Heart left ventricle (tissue), 16 donors: ENCODE measurements at places on chromosomes 12 and 14.
A peak's percentile ranks its signal among the peaks of the same experiment; 100 is the strongest.

DNA sequence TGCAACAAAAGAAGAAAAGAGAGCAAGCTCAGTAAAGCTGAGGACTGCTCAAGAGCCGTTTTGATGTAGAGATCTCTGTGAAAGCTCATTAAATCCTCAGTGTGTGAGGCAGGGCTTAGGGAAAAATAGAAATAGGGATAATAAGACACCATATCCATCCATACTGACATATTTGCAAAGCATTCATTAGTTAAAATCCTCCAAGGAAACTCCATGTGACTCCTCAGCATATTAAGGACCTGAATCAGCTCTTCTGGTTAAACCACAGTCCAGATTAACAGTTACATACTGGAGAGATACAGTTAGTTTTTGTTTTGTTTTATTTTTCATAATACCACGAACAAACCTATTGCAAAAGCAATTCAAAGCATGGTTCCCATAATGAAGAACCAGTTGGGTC is 288.2 kb downstream of the PAWR start:
- no peak for DNase-seq

DNA sequence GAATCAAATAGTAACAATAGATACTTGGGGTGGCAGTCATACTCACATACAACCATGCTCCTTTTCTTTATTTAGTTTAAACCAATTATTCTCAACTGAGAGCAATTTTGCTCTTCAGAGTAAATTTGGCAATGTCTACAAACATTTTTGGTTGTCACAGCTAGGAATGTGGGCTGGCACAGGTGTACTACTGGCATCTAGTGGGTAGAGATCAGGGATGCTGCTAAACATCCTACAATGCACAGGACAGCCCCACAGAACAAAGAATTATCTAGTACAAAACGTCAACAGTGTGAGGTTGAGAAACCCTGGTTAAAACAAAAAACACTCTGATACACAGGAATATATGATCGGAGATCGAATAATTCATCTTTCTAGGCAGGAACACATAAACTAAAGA is 186.5 kb downstream of the NELL2 start:
- DNase-seq, result no peak

GRCh38 chr12:128025589-128026245 is 241.3 kb upstream of the TMEM132C start:
- no peak for DNase-seq

GRCh38 chr14:66483322-66483721 is 2.8 kb upstream of the CCDC196 start:
- DNase-seq, result no peak

DNA sequence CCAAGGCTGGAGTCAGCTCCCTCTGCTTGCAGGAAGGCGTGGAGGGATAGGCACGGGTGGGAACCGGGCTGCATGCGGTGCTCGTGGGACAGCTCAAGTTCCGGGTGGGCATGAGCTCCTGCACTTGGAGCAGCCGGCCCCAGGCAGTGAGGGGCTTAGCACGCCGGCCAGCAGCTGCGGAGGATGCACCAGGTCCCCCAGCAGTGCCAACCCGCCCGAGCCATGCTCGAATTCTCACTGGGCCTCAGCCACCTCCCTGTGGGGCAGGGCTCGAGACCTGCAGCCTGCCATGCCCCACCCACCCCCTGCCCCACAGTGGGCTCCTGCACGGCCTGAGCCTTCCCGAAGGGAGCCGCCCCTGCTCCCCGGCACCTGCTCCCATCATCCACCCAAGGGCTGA is 1501.8 kb downstream of the AACS start:
- no peak for DNase-seq

GRCh38 chr14:54909817-54910558 is 7.4 kb upstream of the GCH1 start:
- DNase-seq, result no peak

DNA sequence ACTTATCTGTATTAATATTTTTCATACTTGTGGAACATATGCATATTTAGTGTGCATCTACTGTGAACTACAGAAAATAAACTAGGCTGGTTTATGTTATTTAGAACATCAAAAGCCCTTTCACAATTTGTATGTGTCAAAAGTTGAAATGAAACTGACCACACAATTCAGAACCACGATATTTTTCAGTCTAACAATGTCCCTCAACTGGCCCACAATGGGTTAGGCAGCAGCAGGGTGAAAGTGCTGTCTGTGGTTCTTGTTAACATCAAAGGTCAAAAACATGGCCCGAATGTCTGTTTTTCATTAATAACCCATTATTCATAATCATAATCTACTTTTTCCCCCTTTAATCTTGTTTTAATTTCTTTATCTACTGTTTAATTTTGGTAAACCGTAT is 559.9 kb upstream of the ATP2B1 start:
- no peak for DNase-seq

GRCh38 chr14:68820999-68821683 is 28.3 kb upstream of the ZFP36L1 start:
- DNase-seq, result no peak

GRCh38 chr14:25953532-25954139 is 644.2 kb downstream of the NOVA1 start:
- DNase-seq, result no peak

GRCh38 chr14:34003082-34003668 is 52.3 kb upstream of the EGLN3 start:
- no peak for DNase-seq

DNA sequence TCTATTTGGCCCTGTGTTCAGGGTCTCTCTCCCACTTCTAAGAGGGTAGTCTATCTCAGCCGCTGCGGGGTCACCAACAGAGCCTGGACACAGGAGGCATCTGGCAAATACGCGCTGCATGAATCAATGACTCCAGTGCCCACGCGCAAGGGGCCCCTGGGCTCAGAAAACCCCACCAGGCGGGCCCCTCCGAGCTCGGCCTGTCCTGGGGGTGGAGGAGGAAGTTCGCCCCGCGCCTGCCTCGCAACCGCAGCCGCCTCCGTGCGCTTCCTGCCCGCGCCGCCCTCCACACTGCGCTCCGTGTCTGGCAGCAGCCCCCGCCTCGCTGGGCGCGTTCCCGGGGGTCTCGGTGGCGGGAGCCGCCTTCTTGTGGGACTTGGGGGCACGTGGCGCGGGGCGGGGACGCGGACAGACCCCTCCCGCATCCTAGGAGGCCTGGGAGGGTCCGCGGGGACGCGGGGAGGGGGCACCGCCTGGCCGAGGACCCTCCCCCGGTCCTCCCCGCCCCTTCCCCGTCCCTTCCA is 811 bp upstream of the FBRSL1 start:
- peak; percentile 83 for DNase-seq

- DNase-seq, result no peak
Measured at GRCh38 chr14:22630486-22630885, 13.7 kb downstream of the OR6J1 start.

DNA sequence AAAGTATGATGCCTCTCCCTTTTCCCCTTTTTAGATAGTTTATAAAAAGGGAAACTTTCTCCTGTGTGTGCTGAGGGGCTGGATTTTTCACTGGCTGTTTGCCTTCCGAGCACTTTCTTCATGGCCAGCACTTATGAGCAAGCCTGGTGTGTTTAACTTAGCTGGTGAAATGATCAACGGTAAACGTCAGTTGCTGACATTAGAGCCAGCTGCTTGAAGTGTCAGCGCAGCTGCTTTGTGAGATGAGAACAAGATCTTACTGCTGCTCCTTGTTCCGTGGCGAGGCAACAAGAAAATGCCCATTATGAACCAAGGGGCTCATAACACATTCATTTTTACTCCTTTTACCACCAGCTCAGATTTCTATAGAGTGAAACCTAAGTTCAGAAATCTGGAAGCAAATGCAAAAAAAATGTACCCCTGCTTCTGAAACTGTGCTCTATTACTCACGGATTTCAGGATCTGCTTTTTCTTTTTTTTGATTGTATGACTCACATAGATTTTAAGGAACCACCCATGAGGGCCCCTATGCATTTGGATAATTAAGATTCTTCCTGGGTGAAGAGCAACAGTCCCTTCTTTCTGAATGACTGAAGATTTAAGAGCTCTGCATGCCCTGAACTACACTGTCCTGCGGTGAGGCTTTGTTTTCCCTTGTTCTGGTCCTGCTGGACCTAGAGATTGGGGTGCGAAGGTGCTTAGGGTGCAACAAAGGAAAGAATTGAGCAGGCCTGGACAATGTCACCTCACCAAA is 74.3 kb upstream of the CPM start:
- no peak for DNase-seq

DNA sequence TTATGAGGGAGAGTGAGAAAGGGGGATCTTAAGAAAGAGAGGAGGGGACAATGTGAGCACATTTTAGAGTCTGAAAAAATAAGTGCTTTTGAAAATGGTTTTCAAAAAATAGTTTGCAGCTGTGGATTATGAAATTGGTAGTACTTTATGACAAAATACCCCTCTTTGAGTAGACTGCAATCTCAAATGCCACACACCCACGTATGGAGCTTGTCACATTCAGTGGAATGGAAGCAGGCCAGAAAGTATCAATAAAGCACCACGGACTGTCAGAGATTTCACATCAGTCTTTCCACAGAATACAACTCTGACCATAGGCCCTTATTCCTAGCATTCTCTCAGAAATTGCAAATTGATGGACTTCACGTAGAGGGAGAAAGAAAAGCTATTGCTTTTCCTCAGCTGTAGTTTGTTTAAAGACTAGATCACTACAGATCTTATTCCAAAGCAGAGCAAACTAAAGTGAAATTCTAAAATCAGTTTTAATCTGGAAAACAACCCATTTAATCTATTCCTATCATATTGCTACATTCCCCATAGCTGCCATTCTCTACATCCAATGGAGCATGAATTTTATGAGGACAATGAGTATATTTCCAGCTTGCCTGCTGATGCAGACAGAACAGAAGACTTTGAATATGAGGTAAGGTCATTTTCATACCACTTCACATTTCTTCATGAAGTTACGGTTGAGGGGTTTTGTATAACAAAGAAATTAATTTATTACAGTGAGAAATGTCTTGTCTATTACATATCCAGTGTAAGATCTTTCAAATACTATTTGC is 321.3 kb downstream of the PDZRN4 start:
- no peak for DNase-seq

DNA sequence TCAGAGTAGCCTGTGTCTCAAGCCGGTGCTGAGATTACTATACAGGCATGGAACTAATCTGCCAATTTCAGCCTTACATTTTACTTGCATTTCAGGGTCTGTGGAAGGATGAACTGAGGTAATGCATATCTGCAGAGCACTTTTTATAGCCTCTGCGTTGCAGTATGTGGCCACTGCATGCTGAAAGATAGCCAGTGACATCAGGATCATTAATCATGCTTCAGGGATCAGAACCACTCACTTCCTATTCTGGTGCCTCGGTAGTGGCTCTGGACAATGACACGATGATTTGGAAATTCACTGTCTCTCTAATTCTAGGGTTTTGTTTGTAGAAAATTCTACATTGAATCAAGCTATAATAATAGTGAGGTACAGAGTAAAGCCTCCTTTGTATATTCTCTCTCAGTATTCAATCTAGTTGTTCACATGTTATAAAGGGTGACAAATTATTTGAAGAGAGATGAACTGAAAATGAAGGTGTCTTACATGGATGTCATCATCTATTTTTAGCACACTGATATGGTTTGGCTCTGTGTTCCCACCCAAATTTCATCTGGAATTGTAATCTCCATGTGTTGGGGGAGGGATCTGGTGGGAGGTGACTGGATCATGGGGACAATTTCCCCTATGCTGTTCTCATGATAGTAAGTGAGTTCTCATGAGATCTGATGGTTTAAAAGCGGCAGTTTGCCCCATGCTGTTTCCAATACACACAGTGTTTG is 554.3 kb upstream of the MIS18BP1 start:
- DNase-seq, result no peak

DNA sequence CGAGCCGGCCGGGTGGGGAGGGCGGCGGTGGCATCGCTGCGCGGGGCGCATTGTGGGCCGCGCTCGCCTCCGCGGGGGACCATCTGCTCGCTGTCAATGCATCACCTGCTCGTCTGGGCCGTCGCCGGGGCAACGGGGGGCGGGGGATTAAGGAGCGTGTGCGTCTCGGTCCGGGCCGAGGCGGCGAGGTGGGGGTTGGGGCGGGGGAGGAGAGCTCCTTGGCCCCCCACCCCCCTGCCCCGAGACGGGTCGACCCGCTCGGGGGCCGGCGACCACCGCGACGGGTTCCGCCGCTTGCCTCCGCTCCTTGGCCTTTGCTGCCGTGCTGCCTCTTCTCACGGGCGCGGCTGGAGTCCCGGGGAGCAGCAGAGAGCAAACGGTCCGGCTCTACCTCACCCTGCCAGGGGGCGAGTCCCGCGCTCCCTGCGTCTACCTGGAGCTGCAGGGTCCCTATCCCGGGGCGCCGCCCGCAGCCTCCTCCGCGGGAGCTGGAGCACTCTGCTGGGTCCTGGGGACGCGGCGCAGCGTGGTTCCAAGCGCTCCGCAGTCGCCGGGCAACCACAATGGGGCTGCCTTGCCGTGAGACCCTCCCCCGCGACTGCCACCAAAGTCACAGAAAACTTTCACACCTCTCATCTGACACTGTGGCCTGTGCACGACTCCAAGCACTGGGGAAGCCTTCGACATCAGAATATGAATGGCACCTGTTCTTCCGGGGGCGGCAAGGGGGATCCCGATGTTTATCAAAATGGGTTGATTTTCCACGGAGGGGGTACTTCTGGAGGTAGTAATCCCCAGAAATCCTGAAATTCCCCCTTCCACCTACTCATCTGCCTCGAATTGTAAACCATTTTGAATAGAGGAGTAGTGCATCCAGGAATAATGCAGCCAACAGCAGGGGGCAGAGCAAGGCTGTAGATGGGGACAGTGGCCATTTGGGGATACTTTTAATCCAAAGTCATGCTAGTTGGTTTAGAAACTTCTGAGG is at the start of gene C12orf42:
C12orf42 (minus strand) TSS at position 500 of the 988 bp plus-strand sequence. CDS start 17,542 bp downstream, outside the sequence.
- no peak for DNase-seq

DNA sequence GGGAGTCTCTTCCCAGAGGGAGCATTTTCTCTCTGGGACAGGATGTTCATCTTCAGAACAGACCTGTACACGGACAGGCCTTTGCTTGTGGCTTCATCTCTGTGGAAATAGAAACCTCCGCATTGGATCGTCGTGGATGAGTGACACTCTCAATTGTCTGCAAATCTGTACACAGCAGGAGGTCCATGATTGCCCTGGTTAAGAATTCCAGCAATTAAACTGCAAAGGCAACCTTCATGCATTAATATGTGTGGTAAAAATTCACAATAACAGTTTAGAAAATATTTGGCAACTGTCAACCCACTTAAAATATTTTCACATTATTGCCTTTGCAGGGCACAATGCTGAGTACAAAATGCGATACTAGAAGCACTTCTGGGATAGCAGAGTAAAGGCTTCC is 149.8 kb upstream of the SFSWAP start:
- no peak for DNase-seq

DNA sequence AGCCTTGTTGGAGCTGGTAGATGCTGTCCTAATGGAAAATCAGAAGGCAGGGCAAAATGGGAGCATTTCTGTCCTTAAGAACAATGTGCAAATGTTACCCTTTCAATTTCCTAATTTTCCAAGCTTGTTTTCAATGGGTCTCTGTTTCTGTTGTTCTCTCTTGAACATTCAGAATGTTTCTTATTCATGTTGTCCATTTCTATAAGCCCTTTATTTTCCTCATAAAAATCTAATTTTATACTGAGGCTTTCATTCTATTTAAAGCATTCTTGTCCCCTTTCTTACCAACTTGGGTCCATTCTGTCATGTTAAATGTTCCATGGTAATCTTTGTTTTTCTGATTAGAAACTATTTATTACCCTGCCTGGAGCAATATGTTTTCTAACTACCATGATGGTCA is 125.0 kb downstream of the PRIMA1 start:
- DNase-seq, result no peak

GRCh38 chr12:31325524-31325875 is 450 bp downstream of the SINHCAF start:
- peak; percentile 36 for DNase-seq
